ENCODE measurements at places on chromosomes 11 and 22. TPM values are rescaled to one million over a fixed set of nuclear protein-coding genes. Genes with fewer than 3 reads are reported as not detected.

Gene PKP3
- total RNA-seq, result 1.7 TPM

Gene A4GALT
- 29.1 TPM for total RNA-seq

Gene ZNHIT2
- total RNA-seq, result 9.6 TPM

Gene MN1
- 1.6 TPM for total RNA-seq

Gene MMP8
- total RNA-seq, result 0.22 TPM

Gene TOP3B
- total RNA-seq, result 27.3 TPM

Gene ZNF195
- 27.9 TPM for total RNA-seq

Gene NTM
- total RNA-seq, result 1.7 TPM

Gene MTMR3
- total RNA-seq, result 56.6 TPM

Gene ATG16L2
- 28.8 TPM for total RNA-seq

Gene OR56A1
- total RNA-seq, result not detected

Gene NEFH
- 0.19 TPM for total RNA-seq

Gene PPP6R3
- 104 TPM for total RNA-seq

Gene POU2AF1
- total RNA-seq, result 2.1 TPM

Gene TNRC6B
- total RNA-seq, result 37.0 TPM

Gene DNAJB7
- total RNA-seq, result not detected

Gene EIF3M
- total RNA-seq, result 359 TPM

Gene IRAG1
- 18.3 TPM for total RNA-seq
